ENCODE measurements at places on chromosomes 7 and 10. TPM values are rescaled to one million over a fixed set of nuclear protein-coding genes. Genes with fewer than 3 reads are reported as not detected.

TSPAN13 gene
- total RNA-seq, result 22.5 TPM

DNA sequence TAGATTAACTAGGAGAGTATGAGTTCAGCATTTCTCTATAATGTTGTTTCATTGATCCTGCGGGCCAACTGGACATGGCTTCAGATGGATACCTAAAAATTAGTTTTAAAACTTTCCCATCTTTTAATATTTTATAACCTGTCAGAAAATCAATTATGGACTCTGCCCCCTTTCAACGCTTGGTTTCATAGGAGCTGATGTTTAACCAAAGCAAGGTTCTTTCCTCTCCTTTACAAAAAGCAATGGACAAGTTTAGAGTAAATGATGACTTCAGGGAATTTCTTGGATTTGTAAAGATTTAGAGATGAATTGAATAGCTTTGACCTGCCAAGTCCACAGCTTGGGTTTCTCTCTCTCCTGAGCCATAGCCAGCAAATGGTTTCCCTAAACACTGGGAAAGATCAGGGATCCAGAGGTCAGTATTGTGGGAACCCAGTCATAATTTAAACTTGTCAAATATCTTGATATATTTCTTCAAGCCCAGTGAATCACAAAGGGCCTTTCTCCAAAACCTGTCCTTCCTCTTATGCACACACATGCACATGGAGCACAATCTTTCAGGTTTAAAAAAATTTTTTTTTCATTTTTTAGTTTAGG, 177.1 kb downstream of the EVX1 start:
- DNase-seq, result peak; percentile 17

- DNase-seq, result no peak
Measured at GRCh38 chr10:125628104-125629049, 54.6 kb downstream of the TEX36 start.

DNA sequence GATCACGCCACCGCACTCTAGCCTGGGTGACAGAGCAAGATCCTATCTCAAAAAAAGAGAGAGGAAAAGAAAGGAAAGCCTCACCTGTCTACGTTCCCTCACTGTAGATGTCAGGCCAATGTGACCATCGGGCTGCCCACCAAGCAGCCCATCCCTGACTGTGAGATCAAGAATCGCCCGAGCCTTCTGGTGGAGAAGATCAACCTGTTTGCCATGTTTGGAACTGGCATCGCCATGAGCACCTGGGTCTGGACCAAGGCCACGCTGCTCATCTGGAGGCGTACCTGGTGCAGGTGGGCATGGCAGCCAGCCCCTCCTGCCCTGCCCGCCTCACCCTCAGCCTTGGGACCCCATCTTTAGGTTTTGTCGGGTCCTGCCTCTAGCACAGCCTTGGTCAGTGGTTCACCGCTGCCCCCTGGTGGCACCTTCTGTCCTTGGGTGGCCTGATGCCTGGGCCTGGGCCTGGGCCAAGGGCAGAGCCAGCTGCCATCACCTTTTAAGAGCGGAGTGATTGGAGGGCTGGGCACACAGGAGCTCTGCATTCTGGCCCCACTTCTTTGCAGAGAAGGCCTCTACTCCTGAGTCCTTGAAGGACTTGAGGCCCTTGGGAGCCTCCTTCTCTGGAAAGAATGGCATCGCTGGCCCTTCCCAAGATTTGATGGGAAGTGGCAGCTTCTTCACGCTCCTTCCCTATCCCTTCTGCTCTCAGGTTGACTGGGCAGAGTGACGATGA, 14.4 kb upstream of the AHCYL2 start:
- no peak for DNase-seq

- DNase-seq, result no peak
Measured at GRCh38 chr10:55628260-55628701, 732.8 kb downstream of the ZWINT start.

DNA sequence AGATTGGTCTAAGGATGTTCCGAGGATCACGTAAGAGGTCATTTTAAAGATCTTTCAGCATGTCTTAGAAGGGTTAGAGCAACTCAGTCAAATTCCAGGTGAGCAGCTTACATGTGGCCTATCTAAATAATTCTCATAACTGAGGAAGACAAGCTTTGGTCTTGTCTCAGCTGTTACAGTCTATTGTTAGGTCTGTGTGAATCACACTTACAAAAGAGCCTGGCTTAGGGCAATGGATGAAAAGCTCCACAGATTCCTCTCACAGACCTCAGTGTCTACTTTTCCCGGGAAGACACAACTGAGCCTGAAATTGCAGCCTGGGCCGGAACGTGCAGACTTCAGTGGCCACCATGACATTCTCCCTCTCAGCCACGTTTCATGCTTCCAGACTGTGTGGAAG, 173.1 kb downstream of the INHBA start:
- no peak for DNase-seq
